ENCODE measurements at places on chromosomes 12 and 14. TPM values are rescaled to one million over a fixed set of nuclear protein-coding genes. Genes with fewer than 3 reads are reported as not detected.

GRCh38 chr12:40735551-40736230 is 43.5 kb downstream of the CNTN1 start:
- no peak overlapping the region for H3K4me3 ChIP-seq
- no peaks in the 10 kb centered on the region for H3K4me1 ChIP-seq
- no peaks in the 10 kb centered on the region for H3K27me3 ChIP-seq
- no peak for DNase-seq
- no peak overlapping the region for H3K27ac ChIP-seq

DNA sequence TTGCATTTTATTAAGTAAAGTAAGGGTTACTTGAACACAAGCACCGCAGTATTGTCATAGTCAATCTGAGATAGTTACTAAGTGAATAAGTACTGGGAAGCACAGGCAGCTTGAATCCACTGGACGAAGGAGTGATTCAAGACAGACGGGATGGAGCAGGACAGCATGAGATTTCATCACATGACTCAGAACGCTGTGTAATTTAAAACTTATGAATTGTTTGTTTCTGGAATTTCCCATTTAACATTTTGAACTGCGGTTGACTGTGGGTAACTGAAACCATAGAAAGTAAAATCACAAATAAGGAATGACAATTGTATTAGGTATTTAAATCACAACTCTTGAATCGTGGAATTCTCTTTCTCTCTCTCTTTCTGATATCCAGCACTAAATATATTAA is 1630.4 kb upstream of the SEL1L start:
- no peaks in the 10 kb centered on the region for H3K4me1 ChIP-seq
- H3K36me3 ChIP-seq, result no peaks in the 10 kb centered on the region
- no peak overlapping the region for H3K4me3 ChIP-seq
- no peak for DNase-seq
- H3K27me3 ChIP-seq, result no peaks in the 10 kb centered on the region

DNA sequence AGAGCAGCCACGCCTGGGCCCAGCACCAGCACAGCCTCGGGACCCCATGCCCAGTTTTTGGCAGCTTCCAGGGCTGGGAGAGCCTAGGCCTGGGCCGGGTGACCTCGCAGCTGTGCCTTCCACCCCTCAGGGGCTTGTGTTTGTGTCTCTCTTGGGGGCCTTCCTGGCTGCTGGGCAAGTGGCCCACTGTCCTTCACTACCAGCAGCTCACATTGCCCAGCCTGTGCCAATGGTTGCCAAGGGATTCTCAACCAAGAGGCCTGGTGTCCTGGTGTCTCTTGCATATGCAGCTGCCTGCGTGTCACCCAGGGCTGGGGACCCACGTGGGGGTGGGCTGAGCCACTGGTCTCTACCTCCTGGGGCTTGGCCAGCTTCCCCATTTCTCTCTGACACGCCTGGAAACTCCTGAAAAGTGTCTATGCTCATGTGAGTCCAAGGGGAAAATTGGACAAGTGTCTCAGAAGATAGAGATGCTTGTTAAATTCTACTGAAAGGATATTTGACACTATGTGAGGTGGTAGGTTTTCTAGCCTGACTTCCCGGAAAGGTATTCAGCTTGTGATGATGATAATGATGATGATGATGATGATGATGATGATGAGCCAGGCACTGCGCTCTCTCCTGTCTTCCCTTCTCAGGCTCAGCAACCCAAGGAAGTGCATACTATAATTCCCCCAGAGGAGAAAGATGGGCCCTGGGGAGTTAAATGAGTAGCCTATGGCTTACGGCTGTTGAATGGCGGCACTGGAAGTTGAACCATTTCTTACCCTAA is 48.8 kb upstream of the ESRRB start:
- DNase-seq, result no peak
- no peak overlapping the region for H3K27ac ChIP-seq
- H3K4me1 ChIP-seq, result no peaks in the 10 kb centered on the region
- no peak overlapping the region for H3K4me3 ChIP-seq
- H3K27me3 ChIP-seq, result peaks cover 46% of the 10 kb centered on the region

GRCh38 chr12:103785243-103786031 is 55.6 kb downstream of the NT5DC3 start:
- no peaks in the 10 kb centered on the region for H3K27me3 ChIP-seq
- peaks cover 7% of the 10 kb centered on the region for H3K36me3 ChIP-seq
- H3K27ac ChIP-seq, result no peak overlapping the region
- H3K4me3 ChIP-seq, result no peak overlapping the region
- H3K4me1 ChIP-seq, result no peaks in the 10 kb centered on the region

GRCh38 chr12:123118497-123118896 is 32.4 kb downstream of the PITPNM2 start:
- H3K4me3 ChIP-seq, result no peak overlapping the region
- peak overlapping the region; percentile 89 for H3K27ac ChIP-seq
- H3K36me3 ChIP-seq, result no peaks in the 10 kb centered on the region
- DNase-seq, result no peak

- peaks cover 95% of the 10 kb centered on the region for H3K4me1 ChIP-seq
- peak overlapping the region; percentile 95 for H3K27ac ChIP-seq
- H3K27me3 ChIP-seq, result no peaks in the 10 kb centered on the region
These were observed 38.2 kb downstream of the EVL start for GRCh38 chr14:100103250-100104005.

DNA sequence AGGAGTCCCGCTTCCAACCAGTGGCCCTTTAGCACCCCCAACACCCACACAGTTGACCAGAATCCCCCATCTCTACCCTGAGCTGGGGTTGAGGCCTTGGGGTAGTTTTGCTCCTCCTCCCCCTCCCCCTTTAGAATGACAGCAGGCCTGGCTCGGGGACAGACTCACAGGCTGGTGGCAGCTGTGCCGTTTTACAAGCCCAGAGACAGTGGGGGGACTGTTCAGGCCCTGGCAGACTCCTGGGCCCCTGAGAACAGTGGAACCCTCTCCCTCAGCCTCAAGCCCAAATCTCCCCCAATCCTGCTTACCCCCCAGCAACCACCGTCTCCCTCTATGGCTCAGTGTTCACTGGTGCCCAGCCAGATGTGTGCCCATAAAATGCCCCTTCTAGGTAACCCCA is 10.1 kb downstream of the TMEM119 start:
- no peak for DNase-seq
- H3K4me1 ChIP-seq, result no peaks in the 10 kb centered on the region
- no peak overlapping the region for H3K4me3 ChIP-seq
- peaks cover 1% of the 10 kb centered on the region for H3K27me3 ChIP-seq
- H3K27ac ChIP-seq, result no peak overlapping the region

DNA sequence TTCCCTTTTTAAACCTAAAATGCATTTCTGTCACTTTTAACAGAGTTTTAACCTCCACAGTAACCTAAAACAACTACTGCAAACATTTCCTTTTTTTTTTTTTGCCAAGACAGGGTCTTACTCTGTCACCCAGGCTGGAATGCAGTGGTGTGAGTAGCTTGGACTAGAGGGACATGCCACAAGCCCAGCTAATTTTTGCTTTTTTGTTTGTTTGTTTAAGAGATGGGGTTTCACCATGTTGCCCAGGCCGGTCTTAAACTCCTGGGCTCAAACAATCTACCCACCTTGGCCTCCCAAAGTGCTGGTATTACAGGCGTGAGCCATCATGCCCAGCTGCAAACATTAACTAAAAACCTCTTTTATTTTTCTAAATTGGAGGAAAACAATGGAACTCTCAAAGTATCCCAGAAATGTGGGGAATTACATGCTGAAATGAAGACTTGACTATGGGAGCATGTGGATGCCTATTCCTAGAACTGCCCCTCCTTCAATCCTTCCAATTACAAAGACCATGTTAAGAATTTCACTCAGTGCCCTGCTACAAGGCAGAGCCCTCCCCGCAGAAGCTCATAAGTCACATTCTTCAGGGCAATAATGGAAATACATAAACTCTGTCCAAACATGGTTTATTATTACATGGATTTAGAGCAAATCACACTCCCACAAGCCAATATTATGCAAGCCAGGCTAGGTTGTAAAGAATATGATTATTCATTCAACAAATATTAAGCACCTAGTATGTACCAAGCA is 66.9 kb downstream of the C12orf56 start:
- no peaks in the 10 kb centered on the region for H3K36me3 ChIP-seq
- H3K4me3 ChIP-seq, result no peak overlapping the region
- DNase-seq, result no peak

- DNase-seq, result no peak
- no peaks in the 10 kb centered on the region for H3K27me3 ChIP-seq
- peaks cover 36% of the 10 kb centered on the region for H3K4me1 ChIP-seq
- no peak overlapping the region for H3K27ac ChIP-seq
- H3K36me3 ChIP-seq, result peaks cover 3% of the 10 kb centered on the region
These were observed 3.3 kb downstream of the ENO2 start for GRCh38 chr12:6917491-6918231.

DNA sequence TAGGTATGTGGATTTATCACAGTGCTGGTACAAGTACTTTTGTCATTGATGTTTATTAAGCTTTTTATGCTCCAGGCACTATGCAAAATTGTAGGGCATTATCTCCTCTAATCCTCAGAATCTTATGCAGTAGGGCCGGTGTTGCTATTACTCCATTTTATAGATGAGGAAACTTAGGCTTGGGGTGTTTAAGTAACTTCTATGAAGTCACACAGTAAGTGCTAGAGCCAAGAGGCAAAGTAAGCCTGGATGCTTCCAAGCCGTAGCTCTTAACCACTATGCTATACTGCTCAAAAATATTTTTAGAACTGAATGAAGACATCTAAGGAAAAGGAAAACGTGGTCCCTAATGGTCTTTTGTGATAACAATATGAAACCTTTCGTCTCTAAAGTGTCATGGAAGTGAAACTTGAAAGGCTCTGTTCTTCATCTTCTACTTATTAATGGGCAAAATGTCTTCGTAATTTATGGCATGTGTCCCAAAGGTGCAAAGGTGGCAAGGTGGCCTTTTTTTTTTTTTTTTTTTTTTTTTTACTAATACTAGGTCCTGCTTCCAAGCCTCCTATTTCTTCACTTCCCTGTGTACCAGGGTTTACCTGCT is 85.2 kb downstream of the ETV6 start:
- peaks cover 18% of the 10 kb centered on the region for H3K4me1 ChIP-seq
- no peaks in the 10 kb centered on the region for H3K36me3 ChIP-seq
- no peaks in the 10 kb centered on the region for H3K27me3 ChIP-seq
- DNase-seq, result no peak
- peak overlapping the region; percentile 1 for H3K4me3 ChIP-seq
- no peak overlapping the region for H3K27ac ChIP-seq

DNA sequence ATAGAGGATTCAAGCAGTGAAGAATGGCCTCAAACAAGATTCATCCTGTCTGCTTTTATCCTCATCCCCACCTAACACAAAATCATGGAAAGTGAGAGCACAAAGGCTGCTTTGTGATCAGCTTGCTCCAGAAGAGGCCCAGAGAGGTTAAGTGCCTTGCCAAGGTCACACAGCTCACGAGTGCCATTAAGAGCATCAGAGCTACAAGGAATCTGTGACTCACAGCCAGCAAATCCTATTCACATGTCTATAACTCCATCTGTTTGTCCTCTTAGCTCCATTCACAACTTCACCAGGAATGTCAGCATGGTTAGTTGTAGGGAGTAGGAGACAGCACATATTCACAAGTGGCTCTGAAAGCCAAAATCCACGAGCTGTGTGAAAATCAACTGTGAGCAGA is 79.8 kb downstream of the TTC9 start:
- H3K4me1 ChIP-seq, result no peaks in the 10 kb centered on the region
- H3K4me3 ChIP-seq, result no peak overlapping the region
- no peaks in the 10 kb centered on the region for H3K36me3 ChIP-seq
- no peak overlapping the region for H3K27ac ChIP-seq

GRCh38 chr14:99522934-99523703 is 41.9 kb downstream of the CCNK start:
- no peak overlapping the region for H3K4me3 ChIP-seq
- no peak for DNase-seq
- H3K36me3 ChIP-seq, result no peaks in the 10 kb centered on the region

The KRT81 gene
- not detected for total RNA-seq

The FAM186B gene
- 0.31 TPM for total RNA-seq

The POTEG gene
- total RNA-seq, result not detected

The KRT83 gene
- total RNA-seq, result not detected

The CD69 gene
- total RNA-seq, result 30.7 TPM

The LRRC10 gene
- not detected for total RNA-seq

The NTS gene
- not detected for total RNA-seq

All from naive thymus-derived CD8-positive, alpha-beta T cell (primary cell).